NCI-H187 treated with DMSO at 0.1 percent for 48 hours (cell line): ENCODE measurements at places on chromosomes 6 and 20.

GRCh38 chr6:11362564-11362963, 130.1 kb upstream of the NEDD9 start:
- no peak for DNase-seq

GRCh38 chr6:33466075-33466735, 11.8 kb downstream of the ZBTB9 start:
- no peak for DNase-seq

DNA sequence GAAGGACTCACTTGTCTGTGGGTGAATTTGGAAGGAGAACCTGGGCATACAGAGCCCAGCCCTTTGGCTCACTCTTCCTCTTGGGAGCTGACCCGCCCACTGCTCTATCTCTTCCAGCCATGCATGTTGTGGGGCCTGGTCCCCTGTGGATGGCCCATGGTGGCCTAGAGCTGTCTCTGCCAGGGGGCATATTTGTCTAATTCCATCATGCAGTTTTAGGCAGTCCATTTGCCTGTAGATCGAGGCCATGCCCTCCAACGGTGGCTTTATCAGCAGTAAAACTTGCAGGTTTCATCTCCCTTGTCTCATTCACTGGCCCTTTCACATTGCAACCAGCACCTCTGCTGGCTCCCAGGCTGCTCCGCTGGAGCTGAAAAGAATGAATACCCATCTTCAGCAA, 12.9 kb upstream of the EZR start:
- DNase-seq: no peak

DNA sequence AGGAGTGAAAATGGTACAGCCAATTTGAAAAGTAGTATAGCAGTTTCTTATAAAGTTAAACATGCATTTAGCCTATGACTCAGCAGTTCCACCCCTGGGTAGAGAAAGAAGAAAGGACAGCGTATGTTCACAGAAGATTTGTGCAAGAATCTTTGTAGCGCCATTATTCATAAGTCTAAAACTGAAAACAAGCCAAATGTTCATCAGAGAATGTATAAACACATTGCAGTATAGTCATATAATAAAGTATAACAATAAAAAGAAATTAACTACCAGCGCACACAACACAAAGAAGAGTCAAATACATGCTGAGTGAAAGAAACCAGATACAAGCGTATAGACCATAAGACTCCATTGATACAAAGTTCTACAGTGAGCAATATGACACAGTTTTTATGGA, 294.0 kb downstream of the SAMD5 start:
- DNase-seq: no peak

DNA sequence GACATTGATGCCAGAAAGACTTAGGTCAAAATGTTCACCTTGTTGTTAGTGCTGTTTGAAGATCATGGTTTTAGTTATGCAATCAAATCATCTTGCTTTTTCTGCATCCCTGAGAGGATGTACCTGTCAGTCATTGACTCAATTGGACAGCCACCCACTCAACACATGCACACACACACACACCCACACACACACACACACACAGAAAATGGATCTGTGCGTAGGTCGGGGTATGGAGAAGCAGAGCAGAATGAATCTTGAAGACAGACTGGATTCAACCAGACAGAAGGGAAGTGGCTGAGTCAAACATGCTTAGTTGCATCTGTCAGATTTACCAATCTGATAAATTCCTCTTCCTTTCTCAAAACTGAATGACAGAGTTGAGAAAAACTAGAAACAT, 19.1 kb upstream of the ZSCAN23 start:
- no peak for DNase-seq

DNA sequence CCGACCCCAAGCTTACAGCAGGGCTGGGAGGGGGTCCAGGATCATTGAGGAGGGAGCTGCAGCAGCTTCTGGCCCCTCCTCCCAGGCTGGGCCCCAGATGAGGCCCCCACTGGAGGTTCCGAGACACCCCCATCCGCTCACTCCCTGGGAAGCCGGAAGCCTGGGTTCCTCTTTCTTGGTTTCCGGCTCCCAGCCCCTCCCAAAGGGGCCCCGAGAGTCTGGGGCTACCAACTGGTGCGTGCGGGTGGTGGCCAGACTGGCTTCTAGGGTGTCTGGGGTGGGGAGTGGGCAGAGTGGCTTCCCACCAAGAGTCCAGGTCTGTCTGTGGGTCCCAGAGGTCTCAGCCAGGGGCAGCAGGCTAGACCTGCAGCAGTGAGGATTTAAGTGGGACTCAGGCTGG, 2.2 kb downstream of the RGS19 start:
- DNase-seq: no peak
